ENCODE measurements at places on chromosomes 16 and 17.

GRCh38 chr16:54462151-54462651 is 175.6 kb upstream of the IRX3 start:
- no peak for DNase-seq

- DNase-seq: no peak
These were observed 44.9 kb upstream of the CACNG5 start for GRCh38 chr17:66789961-66790437.

- no peak for DNase-seq
These were observed 165.1 kb downstream of the CHD9 start for GRCh38 chr16:53219795-53220454.

DNA sequence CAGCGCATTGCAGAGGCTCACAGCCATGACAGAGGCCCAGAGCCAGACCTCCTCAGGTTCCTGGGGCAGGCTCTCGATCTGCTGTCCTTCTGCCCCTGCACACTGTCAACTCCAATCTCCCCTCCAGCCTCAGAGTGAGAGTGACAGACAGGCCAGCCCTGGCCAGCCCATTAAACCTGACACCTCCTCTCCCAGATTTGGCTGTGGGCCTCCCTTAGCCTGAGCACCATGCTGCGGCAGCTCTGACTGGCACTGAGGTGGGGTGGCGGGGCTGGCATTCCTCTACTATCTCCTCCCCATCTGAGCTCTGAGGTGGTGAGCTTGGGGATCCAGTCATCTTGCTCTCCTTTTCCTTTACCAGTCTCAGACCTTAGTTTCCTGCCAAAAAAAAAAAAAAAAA is 15.5 kb upstream of the C1QL1 start:
- no peak for DNase-seq

GRCh38 chr17:47630614-47631013 is 19.1 kb upstream of the KPNB1 start:
- no peak for DNase-seq

DNA sequence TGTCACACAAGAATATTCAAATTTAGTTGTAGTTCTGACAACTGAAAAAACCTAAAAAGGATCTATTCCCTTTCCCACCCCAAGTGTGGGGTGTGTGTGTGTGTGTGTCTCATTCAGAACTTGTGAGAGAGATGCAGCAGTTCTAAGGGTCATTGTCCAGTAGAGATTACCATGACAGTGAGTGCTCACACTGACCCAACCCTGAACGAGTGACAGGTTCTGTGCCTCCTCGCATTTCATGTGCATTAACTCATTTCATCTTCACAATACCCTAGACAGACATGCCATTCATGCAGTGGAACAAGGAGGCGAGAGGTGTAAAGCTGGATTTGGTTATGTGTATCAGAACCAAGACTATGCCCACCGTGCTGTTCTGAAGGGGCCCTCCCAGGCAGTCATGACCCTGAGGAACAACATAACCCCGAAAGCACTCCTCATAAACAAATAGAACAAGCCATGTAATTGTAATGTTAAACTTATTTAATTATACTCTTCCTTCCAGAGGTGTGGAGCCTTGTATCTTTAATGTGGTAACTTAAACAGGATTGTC is 102.1 kb downstream of the CLEC16A start:
- DNase-seq: no peak

- DNase-seq: no peak
These were observed 86.2 kb upstream of the CDC42EP4 start for GRCh38 chr17:73397856-73398540.

GRCh38 chr16:81723098-81723723 is 55.9 kb upstream of the PLCG2 start:
- DNase-seq: peak; percentile 73

- no peak for DNase-seq
These were observed 339.8 kb upstream of the TNRC6C start for GRCh38 chr17:77618731-77619130.

DNA sequence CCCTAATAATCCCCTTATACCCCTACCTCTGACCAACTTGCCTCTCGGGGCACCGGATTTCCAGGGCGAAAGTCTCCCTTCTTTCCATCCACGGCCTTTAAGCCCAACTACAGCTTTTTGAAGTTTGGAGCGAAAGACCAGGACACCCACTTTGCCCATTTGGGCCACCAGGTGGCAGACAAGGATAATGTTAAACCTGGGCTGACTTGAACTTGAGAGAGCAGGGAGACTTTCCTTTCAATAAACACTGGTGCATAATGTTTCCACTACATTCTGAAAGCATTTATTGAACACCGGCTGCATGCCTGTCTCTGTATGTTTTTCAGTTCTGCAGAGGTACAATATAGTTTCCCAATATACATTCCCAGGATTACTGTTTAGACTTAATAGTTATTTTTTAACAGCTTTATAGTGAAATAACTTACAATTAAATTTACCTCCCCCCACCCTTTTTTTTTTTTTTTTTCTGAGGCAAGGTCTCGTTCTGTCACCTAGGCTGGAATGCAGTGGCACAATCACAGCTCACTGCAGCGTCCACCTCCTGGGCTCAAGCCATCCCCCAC is 6.9 kb upstream of the CES3 start:
- DNase-seq: no peak

GRCh38 chr17:37082311-37082860 is 133.6 kb downstream of the AATF start:
- DNase-seq: no peak

DNA sequence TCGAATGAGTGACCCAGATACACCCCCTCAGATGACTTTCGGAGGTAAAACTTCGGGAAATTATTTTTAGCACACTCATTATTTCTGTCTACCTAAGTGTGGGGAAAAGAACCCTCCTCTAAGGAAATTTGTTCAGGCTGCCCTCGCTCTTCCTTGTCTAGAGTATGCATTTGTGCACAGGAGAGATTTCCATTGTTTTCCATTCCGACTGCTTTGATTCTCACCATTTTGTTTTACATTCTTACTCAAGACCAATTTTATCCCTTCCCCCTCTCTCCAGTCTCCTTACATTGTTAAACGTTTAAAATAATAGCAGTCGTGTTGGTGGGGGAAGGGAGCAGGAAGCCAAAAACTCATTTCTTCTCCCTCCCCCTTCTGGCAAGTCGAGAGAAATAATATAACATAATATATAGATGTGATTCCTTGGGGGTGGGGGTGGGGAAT is 1.5 kb upstream of the CHD3 start:
- no peak for DNase-seq

- no peak for DNase-seq
These were observed 10.6 kb downstream of the CAMKK1 start for GRCh38 chr17:3882276-3882675.

GRCh38 chr16:84947022-84947421 is 64.3 kb downstream of the ZDHHC7 start:
- no peak for DNase-seq
